ENCODE measurements at places on chromosomes 6 and 20.
A peak's percentile ranks its signal among the peaks of the same experiment; 100 is the strongest.

DNA sequence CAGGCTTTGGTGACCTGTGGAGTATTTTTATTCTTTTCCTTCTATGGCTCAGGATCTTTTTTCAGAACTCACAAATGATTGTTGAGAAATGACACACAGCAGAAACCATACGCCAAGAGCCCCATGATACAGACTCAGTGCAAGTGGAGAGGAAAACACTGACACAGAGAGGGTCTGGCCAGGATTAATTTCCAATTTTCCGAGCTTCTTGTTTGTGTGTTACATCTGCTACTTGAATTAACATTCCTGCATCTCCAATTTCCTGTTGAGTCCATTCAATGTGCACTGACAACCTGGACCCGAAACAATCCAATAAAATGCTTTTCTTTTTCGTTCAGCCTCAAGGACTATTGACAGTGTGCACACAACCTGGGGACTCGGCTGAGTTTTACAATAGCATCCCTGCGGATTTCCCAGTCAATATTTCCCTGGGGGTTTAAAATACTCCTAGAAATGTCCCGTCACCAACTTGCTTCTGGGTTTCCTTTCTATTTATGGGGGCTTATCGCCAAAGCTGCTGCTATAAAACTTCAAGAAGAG lies 4.9 kb upstream of the MLN start:
- no peak for DNase-seq

GRCh38 chr20:39823224-39823623 lies 861.1 kb downstream of the DHX35 start:
- DNase-seq, result no peak

GRCh38 chr20:44031781-44032582 lies 117.3 kb downstream of the TOX2 start:
- no peak for DNase-seq

DNA sequence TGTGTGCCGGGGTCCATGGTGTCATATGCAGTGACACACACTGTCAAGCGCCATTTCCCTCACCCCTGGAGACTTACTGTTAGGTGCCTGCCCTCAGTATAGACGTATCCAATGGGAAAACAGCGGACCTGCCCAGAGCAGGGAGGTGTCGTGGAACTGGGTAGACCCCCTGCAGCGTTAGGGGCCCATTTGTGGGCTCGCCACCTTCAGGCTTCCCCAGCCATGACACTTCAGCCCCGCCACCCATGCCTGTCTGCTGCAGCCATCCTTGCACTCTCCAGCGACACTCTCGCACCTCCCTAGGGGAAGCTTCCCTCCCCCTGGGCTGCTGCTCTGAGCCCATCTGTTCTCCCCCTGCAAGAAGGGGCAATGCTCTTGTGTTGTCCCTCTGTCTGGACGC lies 43.2 kb downstream of the STK35 start:
- DNase-seq, result no peak

GRCh38 chr6:44788387-44788981 lies 401.0 kb downstream of the CDC5L start:
- DNase-seq, result no peak

DNA sequence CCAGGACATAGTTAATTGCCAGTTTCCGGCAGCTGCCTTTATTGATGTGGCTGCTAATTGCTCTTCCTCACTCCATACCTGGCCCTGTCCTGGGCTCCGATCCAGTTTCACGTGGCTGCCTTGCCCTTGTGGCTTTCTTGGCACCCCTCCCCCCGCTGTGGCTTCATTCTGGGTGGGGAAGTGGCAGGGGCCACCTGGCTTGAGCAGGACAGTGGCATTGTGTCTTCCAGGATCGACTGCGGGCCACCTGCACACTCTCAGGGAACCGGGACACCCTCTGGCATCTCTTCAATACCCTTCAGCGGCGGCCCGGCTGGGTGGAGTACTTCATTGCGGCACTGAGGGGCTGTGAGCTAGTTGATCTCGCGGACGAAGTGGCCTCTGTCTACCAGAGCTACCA lies 10.8 kb downstream of the MAVS start:
- no peak for DNase-seq

DNA sequence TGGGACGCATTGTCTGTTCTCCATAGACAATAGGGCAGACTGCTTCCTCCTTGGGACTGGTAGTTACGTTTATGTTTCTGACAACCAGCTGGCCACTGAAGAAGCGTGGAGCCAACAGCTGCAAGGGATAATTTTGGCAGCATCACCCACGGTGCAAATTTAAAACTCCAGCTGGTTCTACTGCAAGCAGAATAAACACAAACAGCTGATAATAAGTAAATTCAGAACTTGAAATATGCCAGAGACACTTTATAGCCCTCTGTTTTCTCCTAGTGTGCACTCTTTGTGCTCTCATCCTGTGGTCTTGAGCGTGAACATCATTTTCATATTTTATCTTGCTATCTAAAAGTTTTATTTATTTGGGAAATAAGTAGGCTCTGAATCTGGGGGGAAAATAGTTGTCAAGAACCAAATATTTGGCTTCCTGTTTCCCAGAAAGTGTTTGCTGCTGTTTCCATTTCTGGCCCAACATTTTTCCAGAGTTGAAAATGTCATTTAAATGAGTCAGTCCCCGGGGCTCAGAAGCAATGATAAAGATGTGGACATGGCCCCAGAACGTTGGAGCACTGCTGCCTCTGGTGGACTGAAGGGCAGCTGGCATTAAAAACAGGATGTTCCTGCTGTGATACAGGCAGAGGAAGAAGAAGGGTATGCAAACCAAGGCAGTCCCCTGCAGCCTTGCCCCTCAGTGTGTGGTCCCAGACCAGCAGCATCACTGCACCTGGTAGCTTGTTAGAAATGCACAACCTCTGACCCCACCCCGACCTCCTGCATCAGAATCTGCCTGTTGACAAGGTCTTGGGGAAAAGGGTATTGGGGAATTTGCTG lies 12.5 kb upstream of the THBD start:
- no peak for DNase-seq

GRCh38 chr20:40008177-40008576 lies 680.9 kb downstream of the MAFB start:
- DNase-seq, result no peak

DNA sequence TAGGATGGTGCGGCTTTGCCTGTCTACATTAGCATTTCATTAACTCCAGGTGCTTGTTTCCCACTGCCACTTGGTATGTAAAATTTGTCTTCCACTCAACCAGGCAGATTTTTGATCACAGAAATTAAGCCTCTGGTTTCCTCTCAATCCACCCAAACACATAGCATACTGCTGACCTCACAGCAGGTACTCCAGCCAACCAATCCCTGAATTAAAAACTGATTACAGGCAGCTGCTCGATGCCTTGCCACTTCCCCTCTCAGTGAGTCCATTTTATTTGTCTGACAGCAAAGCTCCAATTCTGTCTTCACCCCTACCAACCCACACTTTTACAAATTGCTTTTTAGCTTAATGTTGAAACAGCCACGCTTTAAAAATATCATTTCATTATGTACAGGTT lies 95.2 kb downstream of the PLCB1 start:
- no peak for DNase-seq

DNA sequence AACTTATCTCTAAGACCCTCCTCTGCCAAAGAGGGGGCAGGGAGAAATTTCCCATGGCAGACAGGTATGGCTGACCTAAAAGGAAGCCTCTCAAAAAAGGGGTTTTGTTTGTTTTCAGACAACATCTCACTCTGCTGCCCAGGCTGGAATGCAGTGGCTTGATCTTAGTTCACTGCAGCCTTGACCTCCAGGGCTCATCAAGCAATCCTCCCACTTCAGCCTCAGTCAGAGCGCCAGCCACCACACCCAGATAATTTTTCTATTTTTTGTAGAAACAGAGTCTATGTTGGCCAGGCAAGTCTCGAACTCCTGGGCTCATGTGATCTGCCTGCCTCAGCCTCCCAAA lies 3.8 kb downstream of the EZR start:
- DNase-seq, result no peak

DNA sequence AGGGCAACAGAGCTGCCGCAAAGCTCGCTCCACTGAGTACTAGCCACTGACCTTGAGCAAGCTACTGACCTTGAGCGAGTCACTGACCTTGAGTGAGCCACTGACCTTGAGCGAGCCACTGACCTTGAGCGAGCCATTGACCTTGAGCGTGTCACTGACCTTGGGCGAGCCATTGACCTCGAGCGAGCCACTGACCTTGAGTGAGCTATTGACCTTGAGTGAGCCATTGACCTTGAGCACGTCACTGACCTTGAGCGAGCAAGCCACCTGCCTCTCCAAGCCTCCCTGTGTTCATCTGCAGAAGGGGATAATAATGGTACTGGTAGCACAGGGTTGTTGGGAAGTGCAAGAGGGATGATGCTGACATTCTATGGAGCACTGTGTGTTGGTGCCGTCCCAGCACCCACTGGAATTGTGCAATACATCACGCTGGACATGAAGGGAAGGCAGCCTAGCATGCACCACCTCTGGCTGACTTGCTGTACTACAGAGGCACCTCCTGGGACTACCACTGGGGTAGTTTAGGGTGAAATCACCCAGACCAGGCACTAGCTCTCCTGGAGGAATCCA lies 60.2 kb downstream of the CTCFL start:
- no peak for DNase-seq

DNA sequence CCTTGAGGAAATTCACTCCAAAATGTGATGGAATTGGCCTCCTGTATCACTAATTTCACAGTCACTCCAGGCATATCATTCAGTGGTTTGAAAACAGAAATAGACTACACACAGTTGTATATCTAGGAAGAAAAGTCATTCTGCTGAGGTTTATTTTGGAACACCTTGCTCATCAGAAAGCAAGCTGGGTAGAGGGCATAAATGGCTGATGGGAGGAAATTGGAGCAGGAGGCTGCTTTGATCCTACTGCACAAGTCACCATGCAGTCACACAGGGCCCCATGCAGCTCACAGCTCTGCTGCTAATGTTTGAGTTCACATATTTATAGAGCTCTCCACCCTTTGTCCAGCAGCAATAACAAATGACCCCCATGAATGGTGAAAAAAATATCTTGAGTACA lies 12.3 kb downstream of the NHLRC1 start:
- DNase-seq, result no peak

GRCh38 chr20:39825950-39826349 lies 863.1 kb downstream of the MAFB start:
- DNase-seq, result no peak

DNA sequence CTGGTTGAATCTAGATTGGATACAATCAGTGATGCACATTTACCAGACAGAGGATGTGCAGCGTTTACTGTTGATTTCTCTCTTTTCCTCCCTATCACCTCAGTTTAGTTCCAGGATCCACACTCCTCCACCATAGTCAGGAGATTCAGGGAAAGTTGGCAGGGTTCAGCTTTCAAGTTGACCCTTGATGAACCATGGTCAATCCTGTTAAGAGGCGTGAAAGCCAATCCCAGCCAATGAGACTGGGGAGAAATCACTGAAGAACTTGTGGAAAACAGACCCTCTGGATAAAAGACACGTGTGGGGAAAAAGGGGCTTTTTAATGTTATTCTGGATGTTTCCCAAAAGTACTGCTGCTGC lies 19.2 kb upstream of the SCP2D1 start:
- no peak for DNase-seq

- DNase-seq, result no peak
Measured at GRCh38 chr6:29506446-29507067, 18.8 kb upstream of the MAS1L start.

GRCh38 chr6:83758533-83758932 lies 49.6 kb upstream of the SNAP91 start:
- no peak for DNase-seq

DNA sequence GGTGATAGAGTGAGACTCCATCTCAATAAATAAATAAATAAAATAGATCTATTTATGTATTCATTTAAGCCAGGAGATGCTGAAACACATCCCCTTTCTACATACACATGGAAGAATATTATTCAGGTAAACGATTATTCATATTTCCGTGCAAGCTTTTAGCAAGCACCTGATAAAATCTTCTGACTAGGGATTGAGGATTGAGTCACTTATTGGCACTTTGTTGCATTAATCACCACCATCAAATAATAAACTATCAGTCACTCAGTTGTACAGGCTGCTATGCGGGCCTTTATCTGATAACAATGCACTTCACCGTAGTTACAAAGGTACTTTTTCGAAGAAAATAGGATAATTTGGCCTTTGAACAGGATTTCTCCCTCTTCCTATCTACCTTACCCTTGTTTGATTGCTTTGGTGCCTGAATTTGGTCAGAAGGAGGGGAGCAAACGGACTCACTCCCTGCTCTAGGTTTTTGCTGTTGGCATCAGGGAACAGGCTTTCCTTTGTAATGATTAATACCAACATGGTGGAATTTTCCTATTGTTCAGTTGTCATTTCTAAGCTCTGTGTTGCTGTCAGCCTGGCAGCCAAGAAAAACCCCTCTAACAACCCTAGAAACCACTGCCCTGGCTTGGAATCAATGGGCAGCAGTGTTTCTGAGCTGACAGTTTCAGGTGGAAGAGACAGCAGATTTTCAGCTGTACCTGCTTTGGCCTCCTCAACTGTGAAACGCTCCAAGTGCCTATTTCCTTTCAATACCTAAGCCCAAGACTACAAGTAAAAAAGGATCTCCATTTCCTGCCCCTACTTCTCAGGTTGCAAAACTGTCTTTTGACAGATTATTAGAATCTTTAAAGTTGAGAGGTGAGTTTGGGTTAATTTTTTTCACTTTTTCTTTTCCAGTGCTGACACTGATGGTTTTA lies 63.0 kb downstream of the MYB start:
- DNase-seq, result no peak

- DNase-seq, result no peak
Measured at GRCh38 chr20:11721411-11721810, 196.3 kb upstream of the BTBD3 start.

- no peak for DNase-seq
Measured at GRCh38 chr20:35370751-35371150, 41.0 kb downstream of the UQCC1 start.

DNA sequence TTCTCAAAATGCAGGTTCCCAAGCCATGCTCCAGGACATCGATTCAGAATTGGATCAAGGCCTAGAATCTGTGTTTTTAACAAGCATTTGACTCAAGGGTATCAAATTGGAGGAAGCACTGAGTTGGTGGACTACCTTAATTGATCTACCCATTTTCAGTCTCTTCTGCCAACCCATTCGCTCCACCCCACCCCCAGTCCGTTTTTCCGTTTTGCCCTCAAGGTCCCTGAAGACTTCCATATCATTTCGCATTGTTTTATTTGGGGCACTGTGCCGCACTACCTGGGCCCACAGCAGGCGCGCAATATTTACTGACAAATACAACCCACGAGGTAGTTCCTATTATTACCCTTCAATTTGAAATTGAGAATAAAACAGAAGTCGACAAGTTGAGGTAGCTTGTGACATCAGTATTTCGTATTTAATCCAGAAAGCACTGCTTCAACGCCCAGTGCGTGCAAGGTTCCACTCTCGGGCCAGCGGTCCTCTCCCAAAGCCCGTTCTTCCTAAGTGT lies 557 bp upstream of the DHX35 start:
- no peak for DNase-seq

GRCh38 chr6:47047479-47048407 lies 5.6 kb upstream of the ADGRF1 start:
- peak; percentile 20 for DNase-seq

GRCh38 chr20:37866051-37866450 lies 36.9 kb upstream of the VSTM2L start:
- no peak for DNase-seq

- DNase-seq, result no peak
Measured at GRCh38 chr6:149079911-149080491, 237.5 kb upstream of the TAB2 start.

All from NCI-H187 (cell line).